ENCODE measurements at places on chromosomes 6 and 20. TPM values are rescaled to one million over a fixed set of nuclear protein-coding genes. Genes with fewer than 3 reads are reported as not detected.

The ETV7 gene
- 2.1 TPM for polyA plus RNA-seq

The ARFGEF3 gene
- 0.09 TPM for polyA plus RNA-seq

The C6orf15 gene
- polyA plus RNA-seq, result not detected

The IYD gene
- not detected for polyA plus RNA-seq

The SIM1 gene
- not detected for polyA plus RNA-seq

The FAM209B gene
- 1.4 TPM for polyA plus RNA-seq

The KCNK15 gene
- 0.08 TPM for polyA plus RNA-seq

The DAAM2 gene
- polyA plus RNA-seq, result 6.0 TPM

The SPATS1 gene
- not detected for polyA plus RNA-seq

The NUDT3 gene
- polyA plus RNA-seq, result 9.6 TPM

The ANKRD6 gene
- 4.7 TPM for polyA plus RNA-seq

The SSTR4 gene
- not detected for polyA plus RNA-seq

The CGA gene
- not detected for polyA plus RNA-seq

The PTCRA gene
- polyA plus RNA-seq, result 1.1 TPM

The MEP1A gene
- 0.09 TPM for polyA plus RNA-seq

The MICB gene
- 6.9 TPM for polyA plus RNA-seq

The GJA10 gene
- polyA plus RNA-seq, result not detected

The COQ3 gene
- polyA plus RNA-seq, result 7.7 TPM

The PTK6 gene
- 0.72 TPM for polyA plus RNA-seq

The IL17A gene
- polyA plus RNA-seq, result not detected

The HLA-DOB gene
- polyA plus RNA-seq, result 112 TPM

The ZNF341 gene
- polyA plus RNA-seq, result 2.3 TPM

The RCAN2 gene
- 2.4 TPM for polyA plus RNA-seq

The KLHDC3 gene
- polyA plus RNA-seq, result 53.0 TPM

The GSTA1 gene
- 0.10 TPM for polyA plus RNA-seq

The DBNDD2 gene
- polyA plus RNA-seq, result 19.0 TPM

The LINC00237 gene
- 0.05 TPM for polyA plus RNA-seq

The MUC21 gene
- polyA plus RNA-seq, result 0.02 TPM

The PRR18 gene
- polyA plus RNA-seq, result 0.03 TPM

The SUPT3H gene
- polyA plus RNA-seq, result 4.2 TPM

The C6orf132 gene
- 0.11 TPM for polyA plus RNA-seq

The ZNF292 gene
- polyA plus RNA-seq, result 5.1 TPM

The ESR1 gene
- polyA plus RNA-seq, result 0.50 TPM

The IFT52 gene
- 15.9 TPM for polyA plus RNA-seq

The ACOT13 gene
- 12.2 TPM for polyA plus RNA-seq

The ENPP1 gene
- polyA plus RNA-seq, result 0.46 TPM

The TNFRSF21 gene
- polyA plus RNA-seq, result 4.6 TPM

The SLC17A4 gene
- polyA plus RNA-seq, result not detected

The TP53INP2 gene
- 3.0 TPM for polyA plus RNA-seq

The TNFRSF6B gene
- polyA plus RNA-seq, result 12.3 TPM

The ZNF311 gene
- polyA plus RNA-seq, result 0.36 TPM

The ZNF391 gene
- 1.5 TPM for polyA plus RNA-seq

The LPIN3 gene
- polyA plus RNA-seq, result 8.9 TPM

The AARS2 gene
- 3.5 TPM for polyA plus RNA-seq

The MTFR2 gene
- polyA plus RNA-seq, result 2.4 TPM

The PKHD1 gene
- not detected for polyA plus RNA-seq

The SEMG1 gene
- polyA plus RNA-seq, result not detected

The HCK gene
- 53.0 TPM for polyA plus RNA-seq

The MARCKS gene
- 65.1 TPM for polyA plus RNA-seq

The BNIP5 gene
- polyA plus RNA-seq, result not detected

All from spleen (tissue), 13 donors.